ENCODE measurements at places on chromosomes 5 and 9.

- no peak for DNase-seq
Measured at GRCh38 chr9:113934167-113934828, 58.2 kb downstream of the ZNF618 start.

DNA sequence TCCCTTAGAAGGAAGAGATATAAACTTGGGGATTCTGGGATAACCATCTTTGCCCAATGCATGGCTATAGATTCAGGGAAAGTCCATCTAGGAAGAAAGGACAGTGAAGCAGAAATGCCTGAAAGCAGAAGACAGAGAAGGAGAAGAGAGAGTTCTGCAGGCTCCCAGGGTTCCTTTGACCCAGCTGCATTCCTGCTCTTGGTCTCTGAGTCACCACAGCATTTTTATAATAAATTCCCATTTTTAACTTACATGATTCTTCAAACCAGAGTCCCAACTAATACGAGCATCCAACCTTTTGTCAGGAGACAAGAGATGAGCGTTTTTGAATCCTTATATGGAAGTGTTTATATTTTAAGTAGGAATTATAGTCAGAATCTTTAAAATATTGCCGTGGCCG lies 12.0 kb upstream of the AOPEP start:
- no peak for DNase-seq

DNA sequence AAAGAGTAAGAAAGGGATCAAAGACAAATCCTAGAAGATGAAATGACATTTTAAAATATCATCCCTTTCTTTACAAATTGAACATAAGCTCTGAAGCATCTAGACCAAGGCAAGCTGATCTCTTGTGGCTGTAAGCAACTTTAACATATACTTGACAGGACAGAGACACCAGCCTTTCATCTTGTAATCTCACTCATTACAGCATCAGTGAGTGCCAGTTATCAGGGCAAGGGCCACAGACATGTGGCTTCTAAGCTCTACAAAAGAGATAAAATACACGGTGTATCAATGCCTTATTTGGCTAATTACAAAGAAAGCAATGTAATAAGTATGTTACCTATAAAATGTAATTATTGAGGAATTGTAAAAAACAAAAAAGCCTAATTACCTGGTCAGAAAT lies 95.0 kb downstream of the DROSHA start:
- DNase-seq = no peak

GRCh38 chr5:138844812-138845513 lies 30.2 kb downstream of the LRRTM2 start:
- DNase-seq = no peak

DNA sequence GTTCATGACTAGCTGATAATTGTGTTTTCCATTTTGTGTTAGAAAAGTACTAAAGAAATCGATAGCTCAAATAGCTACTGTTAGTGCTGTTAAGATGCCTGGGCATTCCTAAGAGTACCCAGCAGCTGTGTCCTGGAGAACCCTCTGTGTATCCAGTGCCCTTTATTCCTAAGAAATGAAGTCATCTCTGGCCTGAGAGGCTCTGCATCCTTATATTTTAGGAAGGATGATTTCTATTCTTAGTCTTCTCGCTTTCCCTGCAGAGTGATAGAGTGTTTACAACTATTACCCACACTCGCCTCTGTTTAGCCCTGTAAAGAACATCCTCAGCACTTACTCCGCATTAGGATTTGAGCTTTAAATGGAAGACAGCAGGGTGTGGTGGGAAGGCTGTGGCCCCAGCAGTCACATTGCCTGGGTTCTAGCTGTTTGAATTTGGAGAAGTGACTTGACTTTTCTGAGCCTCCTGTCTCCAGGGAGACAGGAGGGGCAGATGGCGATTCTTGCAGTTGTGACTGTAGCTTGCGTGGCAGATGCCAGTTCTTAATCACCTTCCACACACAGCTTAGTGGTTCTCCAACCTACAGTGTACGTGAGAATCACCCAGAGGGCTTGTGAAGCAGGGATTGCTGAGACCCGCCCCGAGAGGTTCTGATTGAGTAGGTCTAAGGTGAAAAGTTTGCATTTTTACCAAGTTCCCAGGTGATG lies 177.2 kb upstream of the PITX1 start:
- no peak for DNase-seq

- no peak for DNase-seq
Measured at GRCh38 chr9:136531904-136532798, 13.7 kb downstream of the NOTCH1 start.

DNA sequence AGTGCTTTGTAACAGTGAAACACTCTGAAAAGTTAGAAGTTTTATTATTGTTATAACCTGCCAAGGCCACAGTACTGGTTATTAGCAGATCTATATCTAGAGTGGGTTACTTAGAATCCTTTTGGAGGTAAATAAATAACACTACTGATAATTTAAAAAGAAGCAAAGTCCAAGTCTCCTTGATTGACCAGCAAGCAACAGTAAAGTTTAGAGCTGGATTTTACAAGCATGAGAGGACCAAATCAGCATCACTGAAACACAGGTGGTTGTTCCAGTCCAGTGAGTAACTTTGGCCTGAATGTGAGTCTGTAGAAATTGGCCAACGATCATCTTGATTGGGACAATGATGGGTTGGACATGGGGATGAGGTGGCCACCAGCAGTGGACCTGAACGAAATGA lies 77.2 kb upstream of the AGXT2 start:
- no peak for DNase-seq

GRCh38 chr9:132207839-132208615 lies 46.2 kb downstream of the NTNG2 start:
- no peak for DNase-seq

GRCh38 chr5:14330729-14331385 lies 187.7 kb downstream of the TRIO start:
- no peak for DNase-seq

GRCh38 chr5:76532973-76533372 lies 90.2 kb downstream of the F2RL2 start:
- DNase-seq = no peak

DNA sequence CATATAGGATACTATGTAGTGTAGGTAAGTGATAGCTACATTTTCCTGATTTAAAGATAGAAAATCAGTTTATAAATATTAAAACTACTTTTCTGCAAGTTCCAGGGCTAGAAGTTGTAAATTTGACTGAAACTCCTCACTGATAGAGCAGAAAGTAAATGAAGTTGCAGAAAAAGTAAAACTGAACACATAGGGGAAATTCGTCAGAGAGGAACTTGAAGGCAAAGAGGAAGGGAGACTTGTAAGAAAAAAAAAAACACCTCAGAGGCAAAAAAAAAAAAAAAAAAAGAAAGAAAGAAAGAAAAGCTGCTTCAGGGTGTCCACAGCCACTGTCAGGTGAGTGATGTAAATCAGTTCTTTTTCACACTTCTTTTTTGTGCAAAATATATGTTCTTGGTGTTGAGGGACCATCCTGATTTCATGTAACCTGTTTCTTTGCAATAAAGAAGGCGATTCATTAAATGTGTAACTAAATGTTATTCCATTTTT lies 336.2 kb upstream of the ZNF462 start:
- DNase-seq = no peak

DNA sequence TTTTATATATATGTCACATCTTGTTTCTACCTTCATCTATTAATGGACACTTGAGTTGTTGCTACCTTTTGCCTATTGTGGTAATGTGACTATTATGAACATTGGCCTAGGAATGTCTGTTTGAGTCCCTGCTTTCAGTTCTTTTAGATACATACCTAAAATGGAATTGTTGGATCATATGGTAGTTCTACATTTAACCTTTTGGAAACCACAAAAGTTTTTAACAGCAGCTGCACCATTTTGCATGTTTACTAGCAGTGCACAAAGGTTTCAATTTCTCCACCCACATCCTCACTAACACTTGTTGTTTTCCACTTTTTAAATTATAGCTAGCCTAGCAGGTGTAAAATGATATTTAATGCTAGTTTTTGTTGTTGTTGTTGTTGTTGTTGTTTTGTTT lies 88.4 kb downstream of the GALNT10 start:
- no peak for DNase-seq

DNA sequence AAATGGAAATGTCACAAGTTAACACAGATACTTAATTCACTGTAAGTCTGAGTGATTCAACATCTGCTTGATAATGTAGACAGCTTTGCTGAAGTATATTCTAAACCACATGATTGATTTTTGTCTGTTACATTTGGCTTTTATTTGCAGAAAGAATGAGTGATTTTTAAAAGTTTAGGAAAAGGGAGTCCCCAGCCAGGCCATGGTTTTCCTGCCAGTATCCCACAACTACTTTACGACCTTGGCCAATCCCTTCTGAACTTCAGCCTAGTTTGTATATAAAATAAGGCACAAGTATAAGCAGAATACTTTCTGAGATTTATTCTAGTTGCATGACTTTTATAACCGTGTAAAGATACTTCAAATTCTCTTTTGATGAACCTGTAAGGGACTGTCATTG lies 27.1 kb downstream of the WDR36 start:
- no peak for DNase-seq

DNA sequence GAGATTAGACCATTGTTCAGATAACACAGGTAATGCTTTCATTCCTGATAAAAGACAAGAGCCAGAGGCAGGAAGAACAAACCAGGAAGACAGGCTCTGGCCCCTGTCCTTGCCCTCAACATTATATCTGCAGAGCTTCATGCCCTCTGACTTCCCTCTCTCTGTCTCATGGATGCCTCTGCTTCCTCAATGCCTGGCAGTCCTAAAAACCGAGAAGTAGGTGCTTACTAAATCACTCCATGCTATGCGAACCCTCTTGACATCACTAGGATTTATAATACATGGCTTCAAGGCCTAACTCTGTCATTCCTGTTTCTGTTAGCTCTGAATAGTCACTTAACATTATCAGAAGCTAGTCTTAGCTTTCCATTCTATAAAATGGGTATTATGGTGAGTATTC lies 117.8 kb downstream of the TLR4 start:
- no peak for DNase-seq

DNA sequence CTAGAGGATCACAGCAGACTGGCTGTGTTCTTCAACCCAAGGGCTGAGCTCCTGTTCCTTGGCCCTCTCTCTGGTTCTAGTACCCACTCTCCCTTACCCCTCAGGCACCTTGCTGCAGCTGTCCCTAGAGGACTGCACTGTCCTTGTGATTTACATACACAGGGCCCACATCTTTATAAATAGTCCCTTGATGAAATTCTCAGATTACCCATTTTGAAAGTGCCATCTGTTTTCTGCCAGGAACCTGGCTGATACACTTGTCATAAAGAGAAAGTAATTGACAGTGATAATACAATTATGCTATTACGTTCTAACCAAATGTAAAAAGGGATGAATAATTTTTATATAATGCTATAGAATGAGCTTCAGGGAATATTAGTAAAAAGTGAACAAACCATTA lies 16.5 kb upstream of the SPARC start:
- no peak for DNase-seq

DNA sequence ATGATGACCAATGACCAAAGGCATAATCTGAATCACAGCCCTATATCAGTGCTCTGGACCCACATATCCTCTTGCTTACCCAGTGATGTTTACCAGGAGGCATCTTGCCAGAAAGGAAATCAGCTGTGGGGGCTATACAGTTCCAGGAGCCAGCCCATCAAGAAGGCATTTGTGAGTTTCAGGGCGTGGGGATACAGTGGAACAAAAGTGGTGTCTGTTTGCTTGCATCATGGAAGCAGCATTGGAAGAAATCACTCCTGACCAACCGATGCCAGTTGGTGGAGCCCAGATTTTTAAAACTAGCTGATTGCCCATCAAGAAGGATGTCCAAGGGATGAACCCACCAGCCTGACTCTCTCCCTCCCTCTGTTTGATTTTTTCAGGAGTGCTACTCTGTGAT lies 106.5 kb upstream of the EGFLAM start:
- DNase-seq = no peak

- peak; percentile 38 for DNase-seq
Measured at GRCh38 chr5:170307575-170308465, 10.2 kb upstream of the LCP2 start.

GRCh38 chr9:1474671-1475070 lies 424.5 kb downstream of the DMRT2 start:
- DNase-seq = no peak

- no peak for DNase-seq
Measured at GRCh38 chr5:6190838-6191237, 187.5 kb downstream of the MED10 start.

DNA sequence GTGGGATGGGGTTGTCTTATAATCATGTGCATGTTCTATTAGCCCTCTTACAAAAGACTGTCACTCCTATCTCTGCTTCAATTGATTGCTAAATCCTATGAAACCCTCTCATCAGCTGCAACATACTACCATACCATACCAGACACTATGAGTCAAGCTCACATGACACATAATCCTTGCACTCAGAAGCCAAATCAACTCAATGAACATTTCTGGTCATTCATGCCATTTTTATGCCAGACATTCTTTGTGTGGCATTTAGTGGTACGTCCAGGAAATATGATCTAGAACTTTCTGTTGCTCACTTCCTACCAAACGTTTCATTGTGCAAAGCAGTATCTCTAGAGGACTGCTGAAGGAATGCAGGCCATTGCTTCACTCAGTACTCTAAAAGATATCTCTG lies 159.2 kb upstream of the GNA14 start:
- DNase-seq = no peak

GRCh38 chr9:128365525-128365924 lies 5.6 kb upstream of the URM1 start:
- DNase-seq = no peak

DNA sequence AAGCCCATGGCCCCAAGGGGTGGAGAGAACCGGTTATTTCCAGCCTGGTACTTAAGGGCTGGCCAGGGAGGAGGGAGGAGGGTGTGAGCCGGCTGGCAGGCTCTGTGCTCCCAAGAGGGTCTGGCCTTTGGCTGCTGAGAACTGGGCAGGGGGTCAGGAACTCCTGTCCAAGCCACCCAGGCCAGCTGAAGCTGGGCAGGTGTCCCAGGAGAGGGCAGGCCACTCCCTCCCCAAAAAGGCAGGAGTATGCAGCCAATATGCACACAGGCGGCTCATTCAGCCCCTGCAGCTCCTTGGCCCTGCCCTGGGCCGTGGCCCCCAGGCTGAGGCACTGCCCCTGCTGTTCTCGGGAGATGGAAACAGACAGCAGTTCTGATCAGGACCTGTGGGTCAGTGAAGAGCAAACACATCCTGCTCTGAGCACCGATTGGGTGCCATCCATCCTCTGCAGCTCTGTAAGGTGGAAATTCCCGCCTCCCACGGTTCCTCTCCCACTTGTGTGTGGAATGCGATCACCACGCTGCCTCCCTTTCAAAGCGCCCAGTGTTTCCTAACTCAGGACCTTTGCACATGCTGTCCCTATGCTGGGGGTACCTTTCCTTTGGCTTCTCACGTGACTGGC lies 17.1 kb upstream of the KIF12 start:
- no peak for DNase-seq

GRCh38 chr5:117652036-117652957 lies 1077.7 kb upstream of the SEMA6A start:
- DNase-seq = no peak

GRCh38 chr9:136740971-136741882 lies 1.5 kb downstream of the LCN10 start:
- DNase-seq = no peak

DNA sequence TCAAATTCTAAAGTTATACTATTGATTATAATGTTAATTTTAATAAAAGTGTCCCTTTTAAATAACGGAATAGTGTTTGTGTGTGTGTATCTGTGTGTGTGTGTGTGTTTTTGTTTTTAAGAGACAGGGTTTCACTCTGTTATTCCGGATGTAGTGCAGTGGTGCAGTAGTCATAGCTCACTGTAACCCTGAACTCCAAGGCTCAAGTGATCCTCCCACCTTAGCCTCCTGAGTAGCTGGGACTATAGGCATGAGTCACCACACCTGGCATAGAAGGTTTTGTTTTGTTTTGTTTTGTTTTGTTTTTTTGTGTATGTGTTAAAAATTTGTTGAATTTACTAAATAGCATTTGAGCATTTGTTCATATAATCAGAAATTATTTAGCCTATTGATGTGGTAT lies 64.6 kb downstream of the YTHDC2 start:
- DNase-seq = no peak

Data from dorsolateral prefrontal cortex (tissue), 122 donors.